Kidney tubule cell (primary cell): ENCODE measurements at places on chromosomes 2 and 18.

GRCh38 chr2:127052057-127052770, 54.7 kb downstream of the BIN1 start:
- DNase-seq, result no peak

DNA sequence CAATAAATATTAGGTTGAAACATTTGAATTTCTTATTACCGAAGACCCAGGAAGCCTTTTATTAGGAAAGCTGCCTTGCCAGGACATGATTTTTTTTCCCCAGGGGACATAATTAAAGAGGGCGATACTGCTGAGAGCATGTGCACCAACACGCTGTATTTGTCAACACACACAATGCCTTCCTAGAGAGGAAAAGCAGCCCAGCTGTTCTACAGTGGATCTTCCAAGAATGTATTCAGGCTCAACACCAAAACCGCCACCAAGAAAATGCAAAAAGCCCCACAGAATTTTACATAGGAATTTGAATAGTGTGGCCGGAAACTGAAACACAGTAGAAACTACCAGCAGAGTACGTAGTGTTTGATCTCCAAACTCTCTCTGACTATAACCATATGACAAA, 320.4 kb downstream of the DLGAP1 start:
- DNase-seq, result no peak

- no peak for DNase-seq
Measured at GRCh38 chr2:27251766-27252165, 11.1 kb downstream of the SLC30A3 start.

GRCh38 chr18:42760290-42760689, 355.2 kb downstream of the RIT2 start:
- DNase-seq, result no peak

DNA sequence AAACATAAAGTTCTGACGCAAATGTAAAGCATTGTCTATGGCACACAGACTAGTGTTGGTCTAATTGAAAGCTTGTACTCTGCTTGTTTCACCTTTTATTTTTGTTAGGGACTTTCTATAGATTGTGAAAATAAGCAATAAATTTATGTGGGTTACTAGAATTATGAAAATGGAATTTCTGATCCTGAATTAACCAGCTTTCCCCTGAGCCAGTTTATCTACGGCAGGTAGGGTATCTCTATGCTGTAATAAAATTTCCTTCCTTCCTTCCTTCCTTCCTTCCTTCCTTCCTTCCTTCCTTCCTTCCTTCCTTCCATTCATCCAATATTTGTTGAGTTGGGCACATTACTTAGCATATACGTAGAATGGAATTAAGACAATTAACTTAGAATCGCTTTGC, 362.6 kb upstream of the SPRED2 start:
- no peak for DNase-seq

- DNase-seq, result no peak
Measured at GRCh38 chr2:70767079-70767698, 811 bp downstream of the ADD2 start.

DNA sequence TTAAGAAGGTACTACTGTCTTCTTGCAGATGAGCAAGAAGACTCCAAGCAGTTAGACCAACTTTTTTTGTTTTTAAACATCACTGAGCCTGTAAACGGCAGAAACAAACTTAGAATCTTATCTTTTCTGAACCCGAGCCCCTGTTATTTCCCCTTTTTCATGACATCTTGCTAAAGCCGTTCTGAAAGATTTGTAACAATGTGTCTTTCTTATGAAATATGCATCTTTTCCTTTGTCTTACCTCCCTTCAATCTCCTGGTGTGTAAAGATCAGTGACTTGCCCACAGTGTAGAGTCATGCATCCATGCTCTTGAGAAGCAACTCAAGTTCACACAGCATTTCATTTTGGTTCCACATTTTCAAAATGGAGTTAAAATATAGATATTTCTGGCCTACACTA, 288.8 kb upstream of the CELF4 start:
- no peak for DNase-seq

DNA sequence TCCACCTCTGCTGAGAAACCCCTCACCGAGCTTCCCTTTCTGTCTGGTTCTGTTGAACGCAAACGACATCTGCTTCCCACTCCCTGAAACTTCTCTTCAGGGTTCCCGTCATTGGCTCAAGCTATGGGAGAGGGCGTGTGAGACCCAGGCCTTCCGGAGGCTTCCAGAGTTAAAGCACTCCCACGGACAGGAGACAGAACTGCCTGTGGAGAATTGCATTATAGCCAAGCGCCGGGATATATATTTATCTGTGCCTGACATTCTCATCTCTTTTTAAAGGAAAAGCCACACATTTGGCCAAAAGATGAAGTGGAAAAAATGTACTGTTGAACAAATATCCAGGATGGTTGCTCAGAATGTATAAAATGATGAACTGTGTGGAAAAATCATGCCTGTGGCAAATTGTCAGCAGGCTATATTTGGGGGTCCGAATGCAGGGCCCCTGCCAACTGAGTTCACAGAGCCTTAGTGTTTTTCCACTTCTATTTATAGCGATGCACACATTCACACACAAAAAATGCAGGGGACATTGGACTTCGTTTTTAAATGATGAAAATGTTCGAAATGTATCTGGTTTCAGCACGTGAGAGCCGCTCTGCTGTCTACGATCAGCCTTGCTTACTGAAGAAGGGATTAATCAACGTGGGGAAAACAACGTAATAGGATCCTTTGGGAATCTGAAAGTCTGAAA, 59.5 kb downstream of the E2F6 start:
- no peak for DNase-seq

GRCh38 chr2:12585784-12586183, 131.0 kb upstream of the TRIB2 start:
- DNase-seq, result no peak

DNA sequence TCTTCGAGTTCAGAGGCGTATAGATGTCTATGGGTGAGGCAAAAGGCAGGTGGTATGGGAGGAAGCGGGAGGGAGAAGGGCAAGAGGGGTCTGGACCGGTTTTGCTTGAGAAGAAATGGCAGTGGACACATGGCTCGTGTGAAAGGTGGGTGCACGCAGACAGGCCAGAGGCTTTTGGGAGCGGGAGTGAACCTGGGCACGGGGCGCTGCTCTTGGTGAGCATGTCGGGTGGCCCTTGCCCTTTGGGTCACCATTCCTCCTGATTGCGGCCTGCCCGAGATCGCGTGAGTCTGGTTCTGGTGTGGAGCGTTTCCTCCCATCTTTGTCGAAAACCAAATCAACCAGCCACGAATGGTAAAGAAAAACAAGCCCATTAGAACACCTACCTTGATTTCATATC, 12.6 kb downstream of the LDLRAD4 start:
- DNase-seq, result no peak

- no peak for DNase-seq
Measured at GRCh38 chr2:126715111-126715510, 59.2 kb downstream of the GYPC start.

GRCh38 chr18:12921178-12921577, 26.6 kb upstream of the SEH1L start:
- no peak for DNase-seq

DNA sequence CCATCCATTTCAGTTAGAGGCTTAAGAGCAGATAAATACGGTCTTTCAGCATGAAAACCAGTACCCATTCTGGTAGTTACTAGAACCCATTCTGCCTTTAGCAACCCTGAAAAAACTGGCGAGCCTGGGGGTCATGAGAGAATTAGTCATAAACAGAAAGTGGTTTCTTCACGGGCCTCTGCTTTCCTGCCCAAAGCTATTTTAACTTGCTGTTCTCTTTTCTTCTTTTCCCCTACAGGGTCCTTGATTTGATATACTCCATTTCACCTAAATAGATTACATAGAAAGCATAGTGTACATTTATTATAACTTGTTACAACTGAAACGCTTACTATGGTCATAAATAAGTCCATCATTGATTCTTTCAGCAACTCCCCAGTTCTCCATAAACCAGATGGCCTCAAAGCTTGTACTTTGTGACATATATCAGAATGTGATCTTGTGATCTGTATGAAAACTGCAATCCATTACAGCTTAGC, 48.3 kb downstream of the WDFY1 start:
- peak; percentile 74 for DNase-seq

DNA sequence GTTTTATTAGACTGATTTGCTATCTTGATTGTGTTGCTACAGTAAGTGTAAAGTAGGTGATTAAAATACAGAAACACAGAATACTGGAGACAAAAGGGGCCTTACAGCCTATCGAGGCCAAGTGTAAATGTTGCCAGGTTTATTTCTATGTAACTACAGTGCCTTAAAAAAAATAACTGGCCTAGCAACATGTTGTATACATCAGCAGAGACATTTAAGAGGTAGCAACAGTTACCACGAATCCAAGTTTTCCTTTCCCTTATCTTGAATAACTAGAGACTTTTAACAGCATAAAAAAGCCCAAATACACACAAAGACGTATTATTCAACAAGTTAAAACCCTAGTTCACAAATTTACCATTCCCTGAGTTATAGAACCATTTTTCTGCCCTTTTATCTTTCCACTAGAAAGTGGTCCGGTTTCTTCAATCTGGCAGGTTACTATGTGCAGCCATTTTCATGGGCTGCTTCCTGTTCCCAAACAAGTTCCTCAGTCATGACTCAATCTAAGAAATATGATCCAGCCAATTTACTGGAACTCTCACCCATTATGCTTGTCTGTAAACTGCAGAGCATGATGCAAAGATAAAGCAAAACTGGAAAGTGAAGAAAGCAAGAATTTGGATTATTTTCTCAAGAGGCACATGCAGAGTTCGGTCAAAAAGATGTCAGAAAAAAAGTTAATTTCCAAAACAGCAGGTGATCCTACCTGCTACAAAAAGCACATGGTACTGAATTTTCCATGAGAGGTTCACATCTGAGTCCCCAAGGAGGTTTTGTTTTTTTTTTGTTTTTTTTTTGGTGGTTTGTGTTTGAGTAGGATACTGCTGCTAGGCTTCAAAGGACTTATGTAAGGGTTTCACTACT, 22.2 kb downstream of the NFE2L2 start:
- DNase-seq, result peak; percentile 89

DNA sequence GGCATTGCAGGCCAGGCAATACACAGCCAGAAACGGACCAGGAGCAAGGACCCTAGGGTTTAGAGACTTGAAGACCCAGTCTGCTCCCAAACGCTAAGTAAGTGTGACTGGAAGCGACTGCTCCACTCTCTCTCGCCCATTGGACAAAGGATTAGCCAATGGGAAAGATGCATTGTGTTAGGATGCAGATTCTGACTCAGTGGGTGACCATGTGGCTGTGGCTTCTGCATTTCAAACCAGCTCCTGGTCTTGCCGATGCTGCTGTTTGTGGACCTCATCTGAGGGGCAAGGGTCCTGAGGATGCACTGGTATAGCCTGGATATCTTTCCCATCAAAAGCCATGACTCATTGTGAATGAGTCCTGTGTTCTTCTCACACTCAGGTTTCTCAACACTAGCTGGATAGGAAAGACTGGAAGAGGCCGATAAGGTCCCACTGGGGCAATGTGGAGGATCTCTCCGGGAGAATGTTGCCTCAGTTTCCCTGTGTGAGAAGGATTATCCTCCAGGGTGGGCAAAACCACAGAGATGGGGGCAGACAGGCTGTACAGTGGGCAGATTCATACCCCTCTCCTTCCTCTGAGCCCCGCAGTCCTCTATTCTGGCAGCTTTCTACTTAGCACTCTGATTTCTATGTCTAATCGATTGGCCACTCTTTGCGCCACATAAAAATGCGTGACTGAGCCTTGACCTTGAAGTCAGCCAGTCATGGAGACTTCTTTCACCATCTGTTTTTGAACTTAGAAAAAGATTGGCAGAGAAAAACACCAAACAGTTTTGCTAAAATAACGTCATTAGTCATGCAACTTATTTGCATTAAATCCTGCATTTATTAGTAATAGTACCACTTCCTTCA, 257.1 kb downstream of the PRKCE start:
- DNase-seq, result no peak

DNA sequence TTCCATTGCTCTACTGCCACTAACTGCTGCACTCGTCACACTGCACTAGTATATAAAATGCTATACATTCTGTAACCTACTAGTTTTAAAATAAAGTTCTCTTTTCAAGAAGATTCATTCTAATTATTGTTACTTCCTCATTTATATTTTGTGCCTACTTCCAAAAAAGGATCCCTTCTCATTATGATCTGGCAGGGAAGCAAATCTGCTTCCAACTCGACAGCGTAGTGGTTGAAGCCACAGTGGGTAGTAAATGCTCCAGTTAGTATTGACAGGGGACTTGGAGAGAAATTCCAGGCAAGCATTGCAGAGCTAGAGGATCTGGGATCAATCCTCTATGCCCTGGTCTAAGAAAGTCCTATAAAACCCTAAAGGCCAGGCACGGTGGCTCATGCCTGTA, 53.3 kb upstream of the AP1S3 start:
- no peak for DNase-seq

GRCh38 chr2:48433682-48434081, 96.3 kb upstream of the STON1 start:
- DNase-seq, result no peak

- no peak for DNase-seq
Measured at GRCh38 chr2:3450385-3451010, 68.8 kb downstream of the ADI1 start.

DNA sequence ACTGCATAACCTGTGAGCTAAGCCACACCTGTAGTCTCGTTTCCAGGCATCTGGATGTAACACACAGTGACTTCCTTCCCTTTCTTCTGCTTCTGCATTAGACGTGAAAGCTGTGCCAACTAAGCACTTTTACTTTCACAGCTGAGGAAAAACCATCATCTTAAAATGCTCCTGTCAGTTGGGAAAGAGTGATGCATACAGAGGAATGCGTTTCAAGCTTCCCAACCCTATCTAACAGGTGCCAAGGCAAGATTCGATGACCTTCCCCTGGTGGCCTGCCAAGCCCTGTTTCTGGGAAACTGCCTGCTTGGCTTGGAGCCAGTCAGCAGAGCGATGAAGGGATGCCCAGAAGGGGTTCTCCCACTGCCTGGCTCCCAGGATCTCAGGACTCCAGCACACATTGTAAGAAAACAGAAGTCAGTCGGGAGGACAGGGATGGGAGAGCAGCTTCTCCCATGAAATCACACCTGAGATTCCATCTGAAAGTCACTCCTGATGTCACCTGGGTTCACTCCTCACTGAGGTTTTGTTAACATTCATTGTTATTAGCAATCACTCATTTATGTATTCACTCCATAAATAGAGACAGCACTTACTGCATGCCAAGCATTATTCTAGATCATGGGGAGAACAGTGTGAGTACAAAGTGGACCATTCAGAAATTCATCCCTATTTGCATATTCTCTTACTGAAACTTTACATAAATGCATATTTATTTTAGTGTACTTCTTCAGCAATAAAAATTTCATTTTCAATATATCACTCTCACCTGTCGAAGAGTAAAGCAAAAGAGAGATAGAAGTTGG, 64.1 kb downstream of the DTNA start:
- DNase-seq, result peak; percentile 92

DNA sequence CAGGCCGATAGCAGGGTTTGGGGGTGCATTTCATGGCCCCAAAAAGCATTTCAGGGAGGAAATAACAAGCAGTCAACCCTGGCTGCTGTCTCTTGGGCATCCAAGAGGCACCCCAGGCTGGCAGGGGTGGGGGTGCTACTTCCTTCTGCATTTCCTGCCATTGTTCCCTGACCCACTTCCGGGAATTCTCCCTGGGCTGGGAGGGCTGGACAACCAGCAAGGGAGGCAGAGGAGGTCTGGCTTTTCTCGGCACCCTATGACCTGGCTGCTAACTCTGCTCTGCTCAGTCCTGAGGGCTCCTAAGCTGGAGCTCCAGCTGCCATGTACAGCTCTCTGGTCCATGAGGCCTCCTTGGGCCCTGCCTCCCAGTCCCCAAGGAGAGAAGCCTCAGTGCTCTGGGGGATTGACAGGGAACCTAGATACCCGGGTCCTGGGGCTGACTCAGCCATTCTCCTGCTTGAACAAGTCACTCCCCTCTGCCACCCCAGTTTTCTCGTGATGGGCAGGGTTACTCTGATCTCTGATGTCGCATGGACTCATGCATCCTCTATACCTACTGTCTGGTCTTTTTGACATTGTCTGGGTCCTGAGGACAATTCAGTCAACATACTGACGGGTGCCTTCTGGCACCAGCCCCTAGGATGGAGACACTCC, 47.2 kb downstream of the DYSF start:
- DNase-seq, result peak; percentile 15
